ENCODE measurements at places on chromosomes 4 and X.
A peak's percentile ranks its signal among the peaks of the same experiment; 100 is the strongest.

GRCh38 chrX:25156832-25157231 lies 141.1 kb upstream of the ARX start:
- no peak for DNase-seq

DNA sequence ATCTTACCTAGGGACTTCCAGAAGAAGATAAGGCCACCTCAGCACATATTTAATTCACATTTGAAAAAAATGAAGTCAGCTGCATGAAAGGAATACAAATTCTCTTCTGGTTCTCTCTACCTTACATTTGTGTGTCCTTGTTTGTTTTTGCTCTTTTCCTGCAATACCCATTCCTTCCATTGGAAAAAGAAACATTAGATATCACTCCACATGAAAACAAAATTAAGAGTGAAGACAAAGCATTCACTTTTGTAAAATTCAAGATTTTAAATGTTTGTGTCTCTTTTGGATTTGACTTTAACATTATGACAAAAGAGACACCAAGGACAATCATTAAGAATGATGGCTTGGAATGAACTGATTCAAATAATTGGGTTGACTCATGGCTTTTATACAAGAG lies 1351.8 kb downstream of the FSTL5 start:
- DNase-seq = no peak

- DNase-seq = no peak
Measured at GRCh38 chrX:118423558-118423957, 72.1 kb upstream of the DOCK11 start.

GRCh38 chrX:10326578-10326977 lies 169.8 kb downstream of the CLCN4 start:
- DNase-seq = no peak

GRCh38 chrX:96721354-96721753 lies 36.7 kb downstream of the DIAPH2 start:
- no peak for DNase-seq

DNA sequence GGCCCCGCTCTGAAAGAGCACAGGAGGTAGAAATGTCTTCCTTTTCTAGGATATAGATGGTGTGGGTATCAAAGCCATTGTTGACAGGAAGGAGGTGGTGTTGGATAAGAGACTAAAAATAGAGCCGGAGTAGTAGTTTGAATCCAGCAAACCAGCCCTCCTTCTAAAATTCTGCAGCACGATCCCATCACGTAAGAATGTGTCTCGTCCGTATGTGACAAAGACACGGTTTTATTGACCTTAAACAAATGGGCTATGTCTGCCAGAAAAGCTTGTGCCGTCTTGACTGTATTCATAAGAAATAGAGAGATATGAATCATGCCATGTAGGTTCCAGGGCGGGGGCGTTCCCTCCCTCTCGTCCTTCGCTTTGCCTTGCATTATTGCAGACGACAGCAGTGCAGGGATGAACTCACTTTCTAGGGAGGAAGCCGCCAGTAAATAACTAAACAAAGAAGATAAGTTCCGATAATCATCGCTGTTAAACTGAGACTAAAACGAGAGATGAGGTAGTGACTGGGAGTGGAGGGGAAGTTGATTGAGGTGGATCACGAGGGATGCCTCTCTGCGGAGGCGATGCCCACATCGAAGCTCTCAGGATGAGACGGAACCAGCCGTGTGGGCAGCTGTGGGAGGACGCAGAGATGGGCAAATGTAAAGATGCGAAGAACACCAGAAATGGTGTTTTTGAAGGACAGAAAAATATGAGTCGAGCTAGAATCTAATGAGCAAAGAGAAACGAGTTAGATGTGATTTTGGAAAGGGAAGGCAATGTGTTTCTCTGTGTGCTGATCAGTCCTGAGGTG lies 3.4 kb downstream of the TENM3 start:
- peak; percentile 29 for DNase-seq

- DNase-seq = no peak
Measured at GRCh38 chrX:115948018-115948923, 222.3 kb upstream of the AGTR2 start.

GRCh38 chr4:25500626-25501316 lies 123.7 kb downstream of the ANAPC4 start:
- DNase-seq = peak; percentile 2

- no peak for DNase-seq
Measured at GRCh38 chrX:66015900-66016689, 23.8 kb downstream of the VSIG4 start.

DNA sequence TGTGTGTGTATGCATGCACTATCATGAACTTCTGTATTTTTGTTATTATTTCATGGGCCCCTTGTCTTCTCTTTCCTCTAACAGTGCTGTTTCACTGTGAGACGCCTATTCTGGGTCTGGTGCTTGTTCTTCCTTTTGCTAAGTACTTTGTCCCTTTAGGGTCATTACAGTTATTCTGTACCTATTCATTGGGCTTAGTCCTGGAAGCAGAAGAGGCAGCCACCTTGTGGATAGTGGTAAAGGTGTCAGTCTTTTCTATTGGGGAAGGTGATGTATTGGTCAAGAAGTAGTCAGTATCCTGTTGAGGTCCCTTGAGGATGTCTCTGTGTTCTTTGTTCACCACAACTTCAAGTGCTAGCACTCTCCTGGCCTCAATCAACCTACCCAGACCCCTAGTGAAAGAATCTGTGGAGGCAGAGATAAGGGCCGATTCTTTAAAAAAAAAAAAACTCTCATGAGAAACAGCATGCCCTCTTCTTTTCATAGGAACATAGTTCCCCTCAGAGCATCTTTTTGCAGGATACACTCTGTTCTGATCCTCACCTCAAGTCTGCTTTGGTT lies 593.8 kb downstream of the SPRY1 start:
- DNase-seq = no peak

DNA sequence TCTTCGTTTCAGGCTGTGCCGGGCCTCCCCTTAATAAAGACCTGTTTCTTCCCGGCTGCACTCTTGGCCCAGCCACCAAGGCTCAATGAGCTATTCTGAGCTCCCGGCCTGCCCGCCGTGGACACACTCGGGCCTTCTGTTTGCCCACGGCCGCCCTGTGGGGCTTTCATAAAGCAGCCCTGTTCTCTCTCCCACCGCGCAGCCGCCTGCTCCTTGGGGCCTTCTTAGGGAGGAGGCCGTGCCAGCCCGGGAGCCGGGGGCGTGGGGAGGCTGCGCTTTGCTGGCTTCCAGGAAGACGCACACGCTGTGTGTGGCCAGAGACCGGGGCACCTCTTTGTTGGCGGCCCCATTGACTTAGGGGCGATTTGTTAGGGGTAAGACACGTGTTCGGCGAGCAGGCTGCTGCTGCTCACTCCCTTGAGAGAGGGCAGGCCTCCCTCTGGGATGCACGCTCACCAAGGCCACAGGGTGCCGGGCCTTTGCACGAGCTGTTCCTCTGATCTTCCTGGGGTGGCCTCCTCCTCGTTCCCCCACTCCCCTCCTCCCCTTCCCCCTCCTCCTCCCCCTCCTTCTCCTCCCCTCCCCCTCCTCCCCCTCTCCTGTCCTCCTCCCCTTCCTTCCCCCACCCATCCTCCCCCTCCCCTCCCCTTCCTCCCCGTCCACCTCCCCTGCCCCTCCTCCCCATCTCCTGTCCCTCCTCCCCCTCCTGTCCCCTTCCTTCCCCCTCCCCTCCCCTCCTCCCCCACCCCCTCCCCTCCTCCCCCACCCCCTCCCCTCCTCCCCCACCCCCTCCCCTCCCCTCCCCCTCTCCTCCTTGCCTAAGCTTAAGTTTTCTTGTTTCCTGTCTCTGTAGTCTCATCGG lies 11.3 kb downstream of the BLOC1S4 start:
- DNase-seq = peak; percentile 63

DNA sequence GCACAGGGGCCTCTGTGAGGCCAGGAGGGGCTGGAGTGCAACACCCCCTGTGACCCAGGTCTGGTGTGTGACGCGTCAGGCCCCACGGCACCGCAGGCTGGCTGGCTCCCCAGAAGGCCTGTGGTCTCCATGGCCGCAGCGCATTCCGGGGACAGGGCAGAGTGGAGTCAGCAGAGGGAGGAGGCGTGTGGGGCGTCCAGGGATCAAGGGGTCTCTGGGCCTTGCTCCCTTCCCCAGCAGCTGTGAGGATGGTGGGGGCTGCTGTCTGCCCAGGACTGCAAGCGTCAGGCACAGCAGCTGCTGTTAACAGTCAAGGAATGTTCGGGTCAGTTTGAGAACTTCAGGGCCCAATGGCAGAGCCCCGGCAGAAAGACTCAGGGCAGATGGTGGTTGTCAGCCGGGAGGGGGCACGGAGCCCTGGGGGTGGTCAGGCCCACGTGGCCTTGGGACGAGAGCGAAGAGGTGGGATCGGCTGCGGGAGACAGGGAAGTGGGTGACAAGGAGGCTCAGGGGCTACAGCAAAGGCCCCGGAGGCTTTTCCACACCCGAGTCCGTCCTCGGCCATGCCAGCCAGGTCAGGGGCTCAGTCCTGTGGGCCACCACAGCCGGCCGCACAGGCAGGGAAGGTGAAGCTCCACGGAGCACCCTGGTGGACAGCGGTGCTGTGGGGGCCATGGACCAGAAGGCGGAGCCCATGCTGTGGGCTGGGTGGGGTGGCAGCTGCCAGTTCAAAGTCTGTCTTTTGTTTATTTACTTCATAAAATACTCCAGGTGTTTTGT lies 18.3 kb downstream of the PCGF3 start:
- no peak for DNase-seq
